ENCODE measurements at places on chromosomes 4 and X. TPM values are rescaled to one million over a fixed set of nuclear protein-coding genes. Genes with fewer than 3 reads are reported as not detected.

- peaks cover 9% of the 10 kb centered on the region for H3K36me3 ChIP-seq
- no peak for DNase-seq
- no peaks in the 10 kb centered on the region for H3K27me3 ChIP-seq
- H3K4me3 ChIP-seq: no peak overlapping the region
- no peak overlapping the region for H3K27ac ChIP-seq
Measured at GRCh38 chr4:53943345-53944085, 120.9 kb downstream of the CHIC2 start.

GRCh38 chr4:37383579-37384229 is 139.2 kb downstream of the NWD2 start:
- no peak overlapping the region for H3K4me3 ChIP-seq
- no peaks in the 10 kb centered on the region for H3K36me3 ChIP-seq
- H3K27me3 ChIP-seq: peaks cover 3% of the 10 kb centered on the region
- H3K4me1 ChIP-seq: no peaks in the 10 kb centered on the region
- no peak overlapping the region for H3K27ac ChIP-seq

DNA sequence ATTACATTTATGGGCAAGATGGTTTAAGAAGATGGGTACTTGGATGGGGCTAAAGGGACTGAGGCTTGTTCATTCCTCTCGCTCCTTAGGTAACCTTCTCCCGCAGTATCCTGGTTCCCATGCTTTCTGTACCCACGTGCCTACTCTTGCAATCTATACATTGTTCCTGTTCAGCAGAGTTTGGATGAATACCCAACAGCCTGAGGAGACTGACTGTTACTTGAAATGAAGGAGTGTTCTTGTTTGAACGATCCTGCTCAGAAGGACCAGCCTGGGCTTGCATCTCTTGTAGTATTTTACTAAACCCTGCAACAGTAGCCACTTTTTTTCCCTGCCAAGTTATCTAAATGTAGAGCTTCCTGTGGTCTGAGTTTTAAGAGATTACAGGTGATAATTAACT is 33.7 kb upstream of the ADH6 start:
- no peaks in the 10 kb centered on the region for H3K4me1 ChIP-seq
- no peak overlapping the region for H3K4me3 ChIP-seq
- no peaks in the 10 kb centered on the region for H3K36me3 ChIP-seq
- DNase-seq: no peak
- no peak overlapping the region for H3K27ac ChIP-seq

DNA sequence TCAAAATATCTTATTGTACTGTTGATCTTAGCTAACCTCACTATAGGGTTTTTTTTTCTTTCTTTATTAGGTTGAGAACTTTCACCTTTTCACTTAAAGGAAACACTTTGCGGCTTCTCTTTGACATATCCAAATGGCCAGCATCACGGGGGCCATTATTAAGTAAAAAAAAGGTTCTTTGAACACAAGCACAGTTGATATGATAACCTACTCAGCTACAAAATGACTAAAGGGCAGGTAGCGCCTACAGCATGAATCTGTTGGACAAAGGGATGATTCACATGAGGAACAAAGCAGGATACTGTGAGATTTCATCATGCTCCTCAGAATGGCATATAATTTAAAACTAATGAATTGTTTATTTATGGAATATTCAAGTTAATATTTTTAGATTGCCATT is 119.6 kb downstream of the CCSER1 start:
- H3K27ac ChIP-seq: no peak overlapping the region
- H3K4me1 ChIP-seq: no peaks in the 10 kb centered on the region
- no peak overlapping the region for H3K4me3 ChIP-seq

DNA sequence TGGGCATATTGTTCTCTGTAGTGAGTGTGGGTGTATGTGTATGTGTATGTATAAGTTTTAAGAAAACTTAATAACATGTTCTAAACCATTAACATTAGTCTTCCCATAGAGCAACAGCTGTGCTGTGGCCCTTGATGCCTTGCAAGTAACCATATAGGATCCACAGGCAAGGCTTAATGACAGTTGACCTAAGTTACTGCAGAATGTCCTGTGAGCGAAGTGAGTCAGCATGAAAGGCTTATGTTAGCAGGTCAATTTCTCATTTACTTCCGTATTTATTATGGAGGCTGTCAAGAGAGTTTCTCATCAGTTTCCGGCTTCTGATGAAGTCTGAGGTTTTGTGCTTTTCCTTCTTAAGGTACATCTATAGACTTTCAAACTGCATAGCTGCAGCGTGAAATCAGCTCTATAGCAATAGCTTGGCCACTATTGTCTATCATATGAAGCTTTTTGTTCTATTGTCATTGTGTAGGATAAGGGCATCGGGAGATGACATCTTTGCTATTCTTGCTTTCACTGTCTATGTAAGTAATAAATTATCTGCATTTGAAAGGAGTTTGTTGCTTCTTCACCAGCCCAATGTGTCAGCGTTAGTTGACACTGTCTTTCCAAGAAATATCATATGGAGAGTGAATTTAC is 1153.4 kb upstream of the AGA start:
- DNase-seq: no peak
- no peak overlapping the region for H3K27ac ChIP-seq

DNA sequence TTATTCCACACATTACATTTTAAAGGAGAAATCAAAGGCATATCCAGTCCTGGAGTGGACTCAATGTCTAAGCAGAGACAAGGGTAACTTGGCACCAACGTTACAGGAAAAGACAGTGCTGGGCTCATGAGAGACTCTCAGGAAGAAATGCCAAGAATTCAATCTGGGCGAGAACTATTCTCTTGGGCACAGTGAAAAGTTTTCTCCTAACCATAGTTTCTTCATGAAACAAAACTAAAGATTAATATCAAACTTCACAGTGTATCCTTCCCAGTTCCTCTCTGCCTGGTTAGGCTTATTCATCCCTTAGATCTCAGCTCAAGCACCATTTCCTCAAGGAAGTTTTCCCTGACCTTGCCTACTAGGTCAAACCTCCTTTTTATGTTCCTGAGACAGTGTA is 109.4 kb upstream of the TLL1 start:
- no peak for DNase-seq
- H3K27me3 ChIP-seq: peaks cover 5% of the 10 kb centered on the region
- H3K27ac ChIP-seq: peak overlapping the region; percentile 90
- H3K36me3 ChIP-seq: no peaks in the 10 kb centered on the region

DNA sequence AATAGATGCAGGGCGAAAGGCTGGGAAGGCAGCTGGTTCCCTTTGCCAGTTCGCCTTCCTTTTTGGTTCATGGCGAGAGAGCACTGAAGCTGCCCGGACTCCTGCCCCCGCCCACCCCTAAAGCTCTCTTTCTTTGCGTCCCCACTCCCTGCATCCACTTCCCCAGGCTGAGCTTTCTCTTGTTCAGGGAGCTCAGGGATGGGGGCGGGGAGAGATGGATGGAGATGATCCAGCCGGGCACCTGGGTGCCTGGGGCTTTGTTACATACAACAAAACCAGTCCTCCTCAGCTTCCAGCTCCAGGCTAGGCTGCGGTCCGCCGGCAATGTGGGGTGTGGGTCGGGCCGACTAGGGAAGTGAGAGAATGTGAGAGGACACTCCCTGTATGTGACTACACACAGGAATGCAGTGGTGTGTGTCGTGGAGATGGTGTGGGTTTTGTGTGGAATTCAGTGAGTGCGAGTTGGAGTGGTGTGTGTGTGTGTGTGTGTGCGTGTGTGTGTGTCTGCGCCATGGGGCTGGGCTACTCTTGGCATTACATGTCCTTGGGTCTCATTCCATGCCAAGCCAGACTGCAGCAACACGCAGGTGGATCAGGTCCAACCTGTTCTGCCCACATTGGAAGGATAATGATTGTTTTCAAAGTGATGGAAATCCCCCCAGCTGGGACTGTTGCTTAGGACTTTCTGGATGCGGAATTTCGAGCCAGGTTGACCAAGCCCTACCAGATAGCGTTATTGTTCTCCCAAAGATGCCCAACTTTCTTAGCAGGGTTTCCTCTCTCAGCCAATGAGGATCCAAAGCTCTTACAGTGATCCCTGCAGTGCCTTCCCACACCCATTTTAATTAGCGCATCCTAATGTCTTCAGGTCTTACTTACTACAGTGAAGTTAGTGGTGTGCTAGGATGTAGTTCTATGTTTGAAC is 149.4 kb upstream of the CHRDL1 start:
- no peak overlapping the region for H3K4me3 ChIP-seq
- H3K36me3 ChIP-seq: no peaks in the 10 kb centered on the region
- no peaks in the 10 kb centered on the region for H3K4me1 ChIP-seq
- peaks cover 5% of the 10 kb centered on the region for H3K27me3 ChIP-seq
- no peak overlapping the region for H3K27ac ChIP-seq

GRCh38 chr4:178462710-178463109 is 1020.5 kb upstream of the AGA start:
- H3K27ac ChIP-seq: no peak overlapping the region
- no peaks in the 10 kb centered on the region for H3K36me3 ChIP-seq
- no peaks in the 10 kb centered on the region for H3K27me3 ChIP-seq

DNA sequence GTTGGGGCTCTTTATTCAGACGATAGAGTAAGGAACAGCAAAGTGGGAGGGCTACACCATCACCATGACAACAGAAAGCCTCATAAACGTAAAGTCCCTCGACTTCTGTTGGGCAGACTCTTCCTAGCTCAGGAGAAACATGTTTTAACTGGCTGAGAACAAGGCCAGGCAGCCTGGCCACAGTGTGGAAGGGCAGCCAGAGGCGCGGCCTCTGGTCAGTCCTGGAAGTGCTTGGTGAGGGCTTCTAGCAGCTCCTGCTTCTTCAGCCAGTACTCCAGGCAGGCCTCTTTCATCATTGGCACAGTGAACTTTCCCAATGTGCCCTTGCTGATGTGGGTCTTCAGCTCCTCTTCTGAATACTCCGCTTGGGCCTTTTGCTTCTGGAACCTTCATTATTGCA is 690.9 kb downstream of the PCDH19 start:
- peaks cover 1% of the 10 kb centered on the region for H3K27me3 ChIP-seq
- H3K36me3 ChIP-seq: no peaks in the 10 kb centered on the region
- DNase-seq: no peak
- no peaks in the 10 kb centered on the region for H3K4me1 ChIP-seq

DNA sequence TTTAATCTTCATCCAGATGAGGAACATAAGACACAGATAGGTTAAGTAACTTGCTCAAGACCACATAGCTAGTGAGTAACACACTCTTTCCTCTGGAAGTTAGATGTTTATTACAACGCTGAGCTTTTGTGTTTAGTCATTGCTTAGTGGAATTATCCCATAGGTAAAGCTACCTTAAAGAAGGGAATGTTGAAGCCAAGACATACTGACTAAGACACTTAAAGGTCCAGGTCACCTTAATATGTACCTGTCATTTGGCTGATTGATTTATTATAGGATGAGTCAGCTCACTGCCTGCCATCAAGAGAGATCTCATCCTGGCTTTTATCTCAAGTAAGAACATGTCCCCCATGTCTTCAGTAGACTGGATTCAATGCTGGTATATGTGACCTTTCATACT is 53.4 kb downstream of the KDR start:
- H3K4me1 ChIP-seq: peaks cover 29% of the 10 kb centered on the region
- no peak overlapping the region for H3K4me3 ChIP-seq
- no peak overlapping the region for H3K27ac ChIP-seq
- no peaks in the 10 kb centered on the region for H3K36me3 ChIP-seq
- peaks cover 7% of the 10 kb centered on the region for H3K27me3 ChIP-seq
- DNase-seq: no peak

GRCh38 chrX:152635941-152636340 is 1.8 kb upstream of the GABRQ start:
- no peaks in the 10 kb centered on the region for H3K4me1 ChIP-seq
- no peak overlapping the region for H3K4me3 ChIP-seq
- H3K27me3 ChIP-seq: peaks cover 2% of the 10 kb centered on the region
- H3K36me3 ChIP-seq: no peaks in the 10 kb centered on the region
- H3K27ac ChIP-seq: no peak overlapping the region

DNA sequence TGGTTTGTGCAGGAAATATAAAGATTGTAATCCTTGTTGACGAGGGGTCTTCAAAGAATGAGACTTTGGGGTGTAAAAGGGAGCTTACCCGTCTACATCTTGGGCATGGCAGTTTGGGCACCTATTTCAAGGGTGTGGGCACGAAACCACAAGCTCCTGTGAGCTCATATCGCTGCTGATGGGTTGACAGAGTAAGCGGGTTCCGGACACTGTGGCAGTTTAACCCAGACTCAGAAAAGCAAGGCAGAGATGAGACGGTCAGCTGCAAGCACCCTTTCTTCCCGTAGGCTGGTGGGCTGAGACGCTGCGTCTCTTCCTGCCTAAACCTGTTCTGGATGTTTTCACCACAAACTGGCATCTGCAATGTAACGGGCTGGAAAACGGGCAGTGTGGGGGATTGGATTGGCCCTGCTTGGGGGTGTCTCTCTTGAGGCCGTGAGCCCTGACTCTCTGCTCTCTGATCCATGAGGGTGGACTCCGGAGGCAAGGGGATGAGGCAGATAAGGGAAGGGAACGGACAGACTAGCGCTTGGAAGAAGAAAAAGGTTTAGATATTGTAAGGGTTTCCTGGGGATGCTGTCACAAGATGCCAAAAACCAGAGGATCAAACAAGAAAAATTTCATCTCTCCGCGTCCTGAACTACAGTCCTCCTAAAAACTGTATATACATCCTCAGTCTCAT is 237.5 kb downstream of the SHOX start:
- peaks cover 25% of the 10 kb centered on the region for H3K36me3 ChIP-seq
- H3K27me3 ChIP-seq: peaks cover 9% of the 10 kb centered on the region
- no peak for DNase-seq
- H3K4me1 ChIP-seq: no peaks in the 10 kb centered on the region
- H3K27ac ChIP-seq: no peak overlapping the region

- DNase-seq: no peak
- no peak overlapping the region for H3K27ac ChIP-seq
- H3K4me3 ChIP-seq: no peak overlapping the region
- peaks cover 20% of the 10 kb centered on the region for H3K4me1 ChIP-seq
- no peaks in the 10 kb centered on the region for H3K27me3 ChIP-seq
Measured at GRCh38 chr4:61335241-61335763, 135.2 kb downstream of the ADGRL3 start.

GRCh38 chr4:152064282-152064681 is 303.5 kb upstream of the GATB start:
- no peaks in the 10 kb centered on the region for H3K36me3 ChIP-seq
- H3K27ac ChIP-seq: no peak overlapping the region
- no peaks in the 10 kb centered on the region for H3K4me1 ChIP-seq
- no peak for DNase-seq

- no peak overlapping the region for H3K27ac ChIP-seq
- no peaks in the 10 kb centered on the region for H3K27me3 ChIP-seq
- H3K36me3 ChIP-seq: no peaks in the 10 kb centered on the region
- DNase-seq: no peak
- no peaks in the 10 kb centered on the region for H3K4me1 ChIP-seq
- no peak overlapping the region for H3K4me3 ChIP-seq
Measured at GRCh38 chr4:144509088-144510015, 136.6 kb upstream of the HHIP start.

GRCh38 chr4:26185436-26185835 is 135.4 kb upstream of the RBPJ start:
- no peaks in the 10 kb centered on the region for H3K27me3 ChIP-seq
- H3K36me3 ChIP-seq: no peaks in the 10 kb centered on the region
- no peak overlapping the region for H3K27ac ChIP-seq
- H3K4me1 ChIP-seq: no peaks in the 10 kb centered on the region

Gene BCOR
- 34.5 TPM for total RNA-seq

Gene S100P
- not detected for total RNA-seq

Gene P2RY8
- not detected for total RNA-seq

Gene RTL3
- total RNA-seq: not detected

Gene SEPTIN6
- total RNA-seq: 19.8 TPM

Gene SMARCA1
- 61.1 TPM for total RNA-seq

Gene SPATA4
- not detected for total RNA-seq

Gene SPANXN3
- total RNA-seq: not detected

Gene NR3C2
- total RNA-seq: 0.54 TPM
